ENCODE measurements at places on chromosomes 2 and 18.

GRCh38 chr2:237451643-237452469, 35.2 kb upstream of the MLPH start:
- no peak for DNase-seq

DNA sequence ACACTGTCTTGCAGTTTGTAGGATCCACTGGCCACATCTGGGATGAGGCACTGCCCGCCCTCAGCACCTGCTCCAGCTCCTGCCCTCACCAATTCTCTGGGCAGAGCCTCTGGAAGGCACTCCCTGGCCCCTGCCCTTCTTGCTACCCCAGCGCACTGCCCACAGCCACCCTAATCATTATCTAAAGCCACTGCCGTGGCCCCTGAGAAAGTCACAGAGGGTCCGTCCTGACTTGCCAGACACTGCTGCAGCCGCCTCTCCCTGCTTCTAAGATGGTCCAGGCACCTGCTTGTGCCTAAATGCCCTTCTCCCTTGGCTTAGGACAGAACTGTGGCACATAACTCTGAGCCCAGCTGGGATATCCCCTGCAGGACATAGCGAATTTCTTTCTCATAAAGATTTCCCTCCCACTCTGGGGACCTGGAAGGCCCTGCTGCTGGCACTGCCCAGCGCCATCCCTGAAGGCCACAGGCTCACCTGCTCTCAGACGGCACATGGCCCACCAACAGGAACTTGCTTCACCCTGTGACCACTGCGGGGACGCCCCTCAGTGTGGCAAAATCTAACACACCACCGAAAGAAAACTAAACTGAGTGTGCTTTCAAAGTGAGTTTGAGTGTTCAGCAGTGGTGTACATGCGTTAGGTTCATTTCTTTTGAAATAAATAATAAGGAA, 244.9 kb downstream of the HDAC4 start:
- DNase-seq, result no peak

GRCh38 chr18:33269223-33269622, 171.3 kb downstream of the CCDC178 start:
- no peak for DNase-seq

GRCh38 chr2:1866402-1867111, 122.2 kb upstream of the PXDN start:
- DNase-seq, result no peak

DNA sequence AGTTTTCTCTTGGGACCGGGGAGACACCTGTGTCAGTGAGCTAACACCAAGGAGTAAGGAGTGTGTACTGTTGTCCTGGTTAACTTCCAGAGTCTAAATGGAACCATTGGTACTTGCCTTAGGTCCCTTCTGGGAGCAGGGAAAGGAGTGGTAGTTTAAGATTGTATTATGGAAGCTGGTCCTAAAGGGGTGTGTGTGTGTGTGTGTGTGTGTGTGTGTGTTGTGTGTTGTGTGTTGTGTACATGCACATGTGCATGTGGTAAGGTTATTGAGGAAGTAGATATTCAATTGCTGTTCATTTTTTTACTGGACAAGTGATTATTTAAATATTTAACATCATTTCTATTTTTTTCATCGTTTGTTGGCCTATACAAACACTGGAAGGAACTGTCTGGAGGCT, 1.4 kb downstream of the APLF start:
- DNase-seq, result no peak

DNA sequence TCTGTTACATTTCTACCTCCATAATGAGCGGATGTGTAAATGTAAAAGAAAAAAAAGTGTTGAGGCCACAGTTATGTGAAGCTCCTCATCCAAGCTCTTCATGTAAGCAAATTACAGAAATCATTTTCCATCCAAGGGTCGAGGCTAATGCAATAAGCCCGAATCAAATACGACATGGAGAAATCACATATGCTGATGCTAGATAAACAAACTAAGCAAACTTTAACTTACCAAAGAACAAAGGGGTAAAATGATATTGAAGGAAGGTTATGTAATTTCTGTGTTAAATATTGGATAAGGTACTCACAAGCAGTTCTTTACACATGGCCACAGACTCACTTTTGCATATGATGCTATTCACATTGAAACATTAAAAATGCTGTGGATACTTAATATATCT, 310.2 kb upstream of the ID2 start:
- no peak for DNase-seq

GRCh38 chr2:178700922-178701342, 106.3 kb downstream of the TTN start:
- no peak for DNase-seq

Measured in hindlimb muscle (tissue), 1 donor.